DMS53 (cell line): ENCODE measurements at places on chromosomes 13 and 19.

GRCh38 chr13:42876887-42877545, 95.6 kb downstream of the FAM216B start:
- DNase-seq = peak; percentile 57

DNA sequence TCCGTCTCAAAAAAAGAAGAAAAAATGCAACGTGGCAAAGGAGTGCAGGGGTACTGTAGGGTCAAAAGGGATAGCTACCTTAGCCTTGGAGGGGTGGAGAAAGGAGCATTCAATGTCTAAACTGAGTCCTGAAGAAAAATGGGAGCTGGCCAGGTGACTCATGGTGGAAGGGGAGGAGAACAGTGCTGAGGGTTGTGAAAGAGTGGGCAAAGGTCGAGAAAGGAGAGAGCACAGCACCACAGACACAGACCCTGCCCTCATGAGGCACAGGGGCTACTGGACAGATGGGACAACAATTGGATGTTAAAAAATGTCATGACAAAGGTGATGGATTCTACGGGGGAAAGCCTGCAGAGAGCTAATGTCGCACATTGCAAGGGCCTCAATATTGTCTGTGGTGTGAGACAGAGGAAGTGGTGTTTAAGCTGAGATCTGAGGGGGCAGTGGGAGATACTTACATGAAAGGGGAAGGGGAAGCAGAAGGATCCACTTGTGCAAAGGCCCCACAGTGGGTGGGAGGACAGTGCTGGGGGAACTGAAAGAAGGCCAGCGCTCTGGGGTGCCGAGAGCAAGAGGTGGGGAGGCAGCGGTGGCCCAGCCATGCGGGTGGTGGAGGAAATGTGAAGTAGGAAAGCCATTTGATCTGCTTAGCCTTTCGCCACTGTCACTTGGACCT, 42.9 kb upstream of the URAD start:
- no peak for DNase-seq

DNA sequence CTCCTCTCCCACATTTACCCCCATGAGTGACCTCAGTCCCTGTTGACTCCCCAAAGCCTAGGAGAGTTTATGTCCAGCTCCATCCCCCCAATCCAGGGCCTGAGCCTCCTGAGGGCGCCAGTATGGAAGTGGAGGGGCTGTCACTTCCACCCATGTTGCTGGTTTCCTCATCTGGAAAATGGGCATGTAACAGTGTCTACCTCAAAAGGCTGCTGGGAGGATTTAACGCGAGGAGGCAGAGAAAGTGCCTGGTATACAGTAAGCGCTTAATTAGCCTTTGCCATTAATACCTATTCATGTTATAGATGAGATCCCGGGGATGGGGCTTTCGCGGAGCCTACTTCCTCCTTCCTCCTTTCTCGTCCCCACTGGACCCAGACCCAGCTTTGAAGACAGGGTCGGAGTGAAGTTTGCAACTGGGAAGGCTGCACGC, 476 bp downstream of the TYK2 start:
- DNase-seq = peak; percentile 62

GRCh38 chr13:60933638-60934037, 482.0 kb downstream of the PCDH20 start:
- DNase-seq = no peak

DNA sequence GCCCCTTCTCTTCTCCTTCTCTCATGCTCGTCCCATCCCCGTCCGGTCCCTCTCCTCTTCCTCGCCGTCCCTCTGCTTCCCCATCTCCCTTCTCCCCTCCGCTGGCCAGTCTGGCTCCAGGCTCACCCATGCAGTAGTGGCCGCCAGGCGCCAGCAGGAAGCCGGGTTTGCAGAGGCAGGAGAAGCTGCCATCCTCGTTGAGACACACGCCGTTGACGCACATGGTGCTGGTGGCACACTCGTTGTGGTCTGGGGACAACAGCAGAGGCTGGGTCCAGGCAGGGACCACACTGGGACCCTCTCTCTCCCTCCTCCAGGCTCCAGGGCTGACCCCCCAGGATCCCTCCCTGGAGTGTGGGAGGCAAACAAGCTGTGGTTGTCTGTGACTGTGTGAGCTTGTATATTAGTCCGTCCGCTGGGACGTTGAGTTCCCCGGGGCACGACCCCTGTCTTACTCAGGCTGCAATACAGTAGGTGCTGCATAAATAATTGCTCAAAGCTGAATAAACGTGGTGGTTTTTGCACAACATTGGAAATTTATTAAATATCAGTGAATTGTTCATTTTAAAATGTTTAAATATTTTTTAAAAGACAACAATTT, 16.4 kb downstream of the FBN3 start:
- no peak for DNase-seq

GRCh38 chr19:55383279-55384130, 587 bp downstream of the TMEM238 start:
- DNase-seq = peak; percentile 90

DNA sequence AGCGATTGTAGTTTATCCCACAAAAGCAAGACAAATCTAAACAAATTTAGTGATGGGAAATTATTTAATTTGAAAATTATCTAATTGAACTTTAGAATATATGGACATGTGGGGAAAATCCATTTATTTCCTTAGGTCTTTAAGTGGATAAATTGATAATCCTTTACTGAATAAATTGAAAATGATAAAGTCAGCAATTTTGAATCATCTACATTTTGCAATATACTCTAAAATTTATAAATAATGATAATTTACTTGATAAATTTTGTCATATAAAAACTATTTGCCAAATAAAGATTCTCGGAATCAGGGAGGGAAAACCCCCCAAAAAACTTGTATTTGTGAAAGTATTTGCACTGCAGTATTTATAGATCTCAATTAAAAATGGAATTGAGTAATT, 875.3 kb upstream of the SLITRK5 start:
- DNase-seq = no peak
